ENCODE measurements at places on chromosomes 3 and 15.
A peak's percentile ranks its signal among the peaks of the same experiment; 100 is the strongest.

DNA sequence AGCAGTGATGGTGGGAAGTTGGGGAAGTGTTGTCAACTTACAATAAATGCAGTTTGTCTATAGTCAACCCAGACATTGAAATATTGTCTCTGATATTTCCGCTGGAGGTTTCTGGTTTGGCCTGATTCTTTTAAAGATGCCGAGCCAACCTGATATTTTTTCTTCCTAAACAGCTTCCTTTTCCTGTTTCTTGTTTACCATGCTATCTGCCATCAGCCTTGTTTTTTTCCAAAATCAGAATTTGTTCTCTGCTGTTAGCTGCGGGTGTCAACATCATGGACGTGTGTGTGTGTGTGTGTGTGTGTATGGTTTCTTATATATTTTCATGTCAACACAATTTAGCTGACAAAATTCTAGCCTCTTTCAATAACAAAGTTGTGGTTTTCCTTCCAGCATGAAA is 41.2 kb upstream of the XCR1 start:
- no peak for DNase-seq

DNA sequence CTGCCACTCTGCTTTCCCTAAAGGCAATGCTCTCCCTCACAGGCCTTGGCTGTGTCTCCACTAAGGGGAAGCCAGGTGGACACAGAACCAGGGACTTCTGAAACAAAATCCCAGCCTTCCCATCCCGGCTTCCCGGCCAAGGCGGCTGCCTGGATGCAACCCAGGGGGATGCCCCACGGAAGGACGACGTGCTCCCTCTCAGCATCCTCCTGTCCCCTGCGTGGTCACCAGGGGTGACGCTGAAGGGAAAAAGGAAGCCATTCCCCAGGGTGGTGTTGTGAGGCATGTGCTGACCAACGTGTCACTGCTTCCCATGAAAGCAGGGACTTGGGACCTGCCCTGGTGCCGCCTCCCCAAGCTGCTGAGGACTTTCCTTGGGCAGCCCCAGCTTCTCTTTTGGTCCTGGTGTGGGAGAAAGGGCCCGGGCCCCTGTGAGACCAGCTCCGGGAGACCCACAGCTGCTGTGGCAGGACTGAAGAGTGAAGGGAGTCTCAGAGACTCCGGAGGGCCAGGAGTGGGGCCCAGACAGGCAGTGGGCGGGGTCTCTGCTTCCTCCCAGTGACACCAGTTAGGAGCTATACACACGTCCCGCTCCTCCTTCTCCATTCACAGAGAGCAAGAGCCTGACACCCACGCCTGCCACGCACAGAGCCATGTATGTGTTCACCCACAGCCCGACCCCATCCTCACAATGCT is 139.2 kb downstream of the NUP210 start:
- no peak for DNase-seq

GRCh38 chr15:65583701-65584100 is 27.2 kb downstream of the INTS14 start:
- DNase-seq: peak; percentile 59

DNA sequence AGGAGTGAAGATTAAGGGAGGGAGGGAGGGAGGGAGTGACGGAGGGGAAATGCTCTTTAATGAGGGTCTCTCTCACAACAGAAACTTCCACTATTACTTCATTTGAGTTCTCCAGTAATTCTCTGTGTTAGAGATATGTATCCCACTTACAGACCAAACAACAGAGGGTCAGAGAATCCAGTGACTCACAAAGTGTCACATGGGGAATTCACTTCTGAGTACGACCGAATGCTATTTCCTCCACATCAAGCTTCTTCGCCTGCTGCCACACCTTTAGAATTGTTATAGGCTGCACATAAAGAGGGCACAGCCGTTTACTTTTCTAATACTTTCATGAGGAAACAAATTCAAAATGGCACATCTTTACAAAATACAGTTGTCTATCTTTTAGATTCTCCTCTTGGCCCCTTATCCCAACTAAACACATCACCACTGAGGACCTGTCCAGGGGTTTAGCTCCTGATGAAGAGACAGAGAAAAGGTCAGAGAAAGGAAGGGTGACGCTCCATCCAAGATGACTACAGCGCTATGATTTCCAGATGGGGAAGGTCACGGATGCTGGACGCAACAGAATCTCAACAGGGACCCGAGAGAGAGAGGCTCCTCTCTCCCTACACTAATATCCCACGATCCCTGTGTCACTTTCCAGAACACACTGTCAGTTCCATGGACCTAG is 119.0 kb downstream of the XXYLT1 start:
- DNase-seq: peak; percentile 86

GRCh38 chr15:90046911-90047392 is 45.8 kb downstream of the ZNF710 start:
- DNase-seq: no peak

DNA sequence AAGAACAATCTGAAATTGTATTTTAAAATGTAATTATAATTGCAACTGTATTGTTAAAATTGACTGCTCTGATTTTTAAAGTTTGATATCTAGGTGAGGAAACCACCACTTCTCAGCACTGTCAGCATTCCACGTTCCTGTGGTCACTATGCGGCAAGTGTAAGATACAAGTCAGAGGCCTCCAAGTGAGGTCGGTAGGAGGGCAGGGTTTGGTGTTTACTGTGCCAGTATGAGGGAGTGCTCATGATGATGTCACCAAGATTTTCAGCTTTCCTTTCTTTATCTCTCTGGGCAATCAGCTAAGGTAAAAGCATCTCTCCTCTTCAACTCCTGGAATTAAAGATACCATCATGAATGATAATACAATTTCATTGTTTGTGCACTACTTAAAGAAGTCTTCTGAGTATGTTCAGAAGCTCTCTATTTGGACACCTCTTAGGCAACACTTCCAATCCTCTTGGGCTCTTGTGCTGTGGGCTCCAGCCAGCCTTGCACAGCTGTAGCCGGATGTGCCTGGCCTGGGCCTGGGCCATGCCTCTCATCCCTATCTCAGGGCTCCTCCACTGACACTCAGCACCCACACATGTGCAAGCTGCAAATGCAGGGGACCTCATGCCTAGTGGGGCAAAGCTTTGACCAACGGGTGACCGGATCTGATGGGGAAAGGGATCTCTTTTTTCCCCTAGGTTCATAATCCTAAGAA is 42.9 kb downstream of the CCR3 start:
- no peak for DNase-seq

DNA sequence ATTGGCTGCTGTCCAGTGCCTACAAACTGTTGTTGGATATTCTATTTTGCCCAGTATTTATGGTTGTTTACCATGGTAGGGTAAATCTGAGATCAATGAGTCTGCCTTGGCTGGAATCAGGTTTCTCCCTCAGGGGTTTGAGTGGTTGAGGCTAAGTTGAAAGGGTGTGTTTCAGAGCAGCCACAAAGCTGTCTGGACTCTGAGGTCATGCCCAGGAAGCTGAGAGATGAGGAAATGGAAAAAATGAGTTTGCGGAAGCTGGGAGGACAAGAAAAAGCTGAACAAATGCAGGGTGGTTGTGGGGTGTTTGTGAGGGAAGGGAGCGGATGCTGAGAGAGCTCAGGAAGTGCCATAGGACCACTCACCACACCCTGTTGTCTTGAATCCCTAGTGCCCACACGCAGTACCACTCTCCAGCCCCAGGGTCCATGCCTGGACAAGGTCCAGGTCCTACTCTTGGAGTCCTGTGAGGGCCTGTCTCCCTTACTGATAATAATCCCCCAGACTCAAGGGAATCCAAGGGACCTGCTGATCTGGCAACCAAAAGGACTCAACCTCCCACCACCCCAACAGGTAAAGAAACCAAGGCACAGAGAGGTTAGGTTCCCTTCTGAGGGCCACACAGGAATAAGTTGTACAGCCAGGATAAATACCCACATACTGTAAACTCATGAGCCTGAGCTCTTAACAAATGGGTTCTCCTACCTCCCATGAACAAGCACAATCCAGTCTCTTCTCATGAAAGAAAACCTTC is 81.6 kb downstream of the PPCDC start:
- peak; percentile 92 for DNase-seq

GRCh38 chr3:78728406-78729145 is 1039.2 kb downstream of the ROBO1 start:
- peak; percentile 47 for DNase-seq

DNA sequence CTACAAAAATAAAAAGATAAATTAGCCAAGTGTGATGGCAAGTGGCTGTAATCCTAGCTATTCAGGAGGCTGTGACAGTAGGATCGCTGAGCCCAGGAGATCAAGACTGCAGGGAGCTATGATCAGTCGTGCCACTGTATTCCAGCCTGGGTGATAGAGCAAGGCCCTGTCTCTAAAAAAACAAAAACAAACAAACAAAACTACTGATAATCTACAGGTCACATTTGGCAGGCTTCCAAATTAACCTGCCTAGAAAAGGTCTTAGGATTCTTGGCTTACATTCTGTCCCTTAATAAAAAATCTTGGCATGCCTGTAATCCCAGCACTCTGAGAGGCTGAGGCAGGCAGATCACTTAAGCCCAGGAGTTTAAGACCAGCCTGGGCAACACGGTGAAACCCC is 33.4 kb upstream of the SETD2 start:
- DNase-seq: no peak

DNA sequence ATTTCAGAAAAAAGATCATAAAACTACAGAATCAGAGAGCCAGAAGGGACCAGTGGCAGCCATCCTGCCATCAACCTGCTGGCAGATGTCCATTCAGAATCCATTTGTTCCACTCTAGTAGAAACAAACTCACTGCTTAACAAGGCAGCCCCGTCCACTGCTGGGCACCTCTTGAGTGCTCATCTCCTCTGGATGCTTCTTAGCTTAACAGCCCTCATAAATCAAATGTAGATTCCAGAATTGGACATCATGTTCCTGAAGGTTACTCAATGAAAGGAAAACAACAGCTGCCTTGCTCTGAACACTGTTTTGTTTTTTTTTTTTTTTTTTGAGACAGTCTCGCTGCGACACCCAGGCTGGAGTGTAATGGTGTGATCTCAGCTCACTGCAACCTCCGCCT is 37.3 kb downstream of the ABCC5 start:
- peak; percentile 13 for DNase-seq

- DNase-seq: no peak
These were observed 342.5 kb upstream of the TGFBR2 start for GRCh38 chr3:30263925-30264313.

DNA sequence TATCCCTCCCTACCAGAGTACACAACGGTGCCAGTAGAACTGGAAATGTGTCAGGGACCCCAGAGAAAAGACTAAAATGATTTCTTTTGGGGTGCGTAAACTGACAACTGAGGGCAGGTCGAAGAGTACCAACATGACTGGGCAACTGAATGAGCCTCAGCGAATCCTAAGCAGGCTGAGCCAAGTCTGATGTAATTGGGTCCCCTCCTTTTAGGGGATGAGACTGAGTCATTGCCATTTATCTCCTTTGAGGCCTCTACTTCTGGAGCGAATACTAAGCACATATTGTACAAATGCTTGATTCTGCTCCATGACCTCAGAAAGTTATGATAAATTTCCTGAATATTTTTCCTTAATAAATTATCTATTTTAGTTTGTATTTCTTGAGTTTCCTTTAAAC is 17.3 kb upstream of the GPR156 start:
- no peak for DNase-seq

GRCh38 chr3:50173685-50174516 is 17.5 kb upstream of the GNAT1 start:
- DNase-seq: no peak
